SW 1271 (cell line): ENCODE measurements at places on chromosomes 2 and 18.
A peak's percentile ranks its signal among the peaks of the same experiment; 100 is the strongest.

- DNase-seq: no peak
Measured at GRCh38 chr2:231486851-231487596, 22.7 kb upstream of the NCL start.

GRCh38 chr2:160429248-160430000 is 64.2 kb downstream of the RBMS1 start:
- DNase-seq: peak; percentile 77

DNA sequence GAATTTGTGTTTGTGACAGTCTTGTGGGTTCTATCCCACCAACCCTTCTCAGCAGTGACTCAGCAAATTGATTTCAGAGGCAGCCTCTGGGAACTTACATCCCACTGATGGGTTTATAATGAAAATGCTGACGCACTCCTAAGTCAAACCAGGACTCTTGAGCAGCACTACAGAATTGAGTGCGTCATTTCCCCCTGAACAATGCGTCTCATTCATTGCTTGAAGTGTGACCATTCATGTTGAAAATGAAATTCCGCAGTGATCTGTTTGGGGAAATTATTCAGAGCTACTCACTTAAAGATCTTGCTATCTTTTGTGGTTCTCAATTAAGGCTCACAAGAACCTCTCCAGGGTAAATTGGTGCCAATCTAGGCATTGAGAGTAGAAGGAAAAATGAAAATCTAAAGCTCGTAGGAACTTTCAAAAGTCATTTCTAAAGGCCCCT is 417.7 kb upstream of the SLC14A2 start:
- DNase-seq: no peak

DNA sequence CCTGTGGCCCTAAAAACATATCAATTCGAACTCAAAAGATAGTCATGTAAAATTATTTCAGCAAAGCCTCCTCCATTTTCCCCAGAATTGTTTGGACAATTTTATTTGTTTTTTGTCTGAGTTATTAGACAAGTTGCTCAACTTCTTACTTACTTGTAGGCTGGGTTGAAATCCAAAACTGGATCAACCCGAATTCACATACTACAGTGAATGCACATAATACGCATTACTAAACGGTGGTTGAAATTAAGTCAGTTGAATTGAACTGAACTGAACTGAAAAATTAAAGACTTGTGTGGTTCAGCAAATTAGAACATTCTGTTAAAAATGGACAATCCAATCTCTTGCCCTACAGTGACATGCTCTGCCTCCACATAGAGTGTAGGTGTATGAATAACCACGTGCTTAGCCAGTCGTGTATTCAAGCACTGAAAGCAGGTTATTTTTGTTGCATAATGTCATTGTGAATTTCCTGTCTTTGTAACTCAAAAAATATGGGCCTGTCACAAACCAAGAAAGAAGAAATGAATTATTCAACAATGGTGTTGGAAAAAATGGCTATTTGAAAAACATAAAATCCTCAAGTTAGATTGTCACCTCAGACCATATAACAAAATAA is 441.0 kb downstream of the TXNL1 start:
- no peak for DNase-seq

DNA sequence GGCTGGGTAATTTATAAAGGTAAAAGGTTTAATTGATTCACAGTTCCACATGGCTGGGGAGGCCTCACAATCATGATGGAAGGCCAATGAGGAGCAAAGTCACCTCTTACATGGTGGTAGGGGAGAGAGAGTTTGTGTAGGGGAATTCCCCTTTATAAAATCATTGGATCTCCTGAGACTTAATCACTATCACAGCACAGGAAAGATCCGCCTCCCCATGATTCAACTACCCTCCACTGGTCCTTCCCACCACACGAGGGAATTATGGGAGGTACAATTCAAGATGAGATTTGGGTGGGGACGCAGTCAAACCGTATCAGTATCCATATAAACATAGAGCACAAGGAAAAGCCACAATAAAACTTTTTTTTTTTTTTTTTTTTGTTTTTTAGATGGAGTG is 172.6 kb upstream of the PIEZO2 start:
- DNase-seq: no peak

GRCh38 chr2:40352041-40352702 is 99.7 kb downstream of the SLC8A1 start:
- no peak for DNase-seq

DNA sequence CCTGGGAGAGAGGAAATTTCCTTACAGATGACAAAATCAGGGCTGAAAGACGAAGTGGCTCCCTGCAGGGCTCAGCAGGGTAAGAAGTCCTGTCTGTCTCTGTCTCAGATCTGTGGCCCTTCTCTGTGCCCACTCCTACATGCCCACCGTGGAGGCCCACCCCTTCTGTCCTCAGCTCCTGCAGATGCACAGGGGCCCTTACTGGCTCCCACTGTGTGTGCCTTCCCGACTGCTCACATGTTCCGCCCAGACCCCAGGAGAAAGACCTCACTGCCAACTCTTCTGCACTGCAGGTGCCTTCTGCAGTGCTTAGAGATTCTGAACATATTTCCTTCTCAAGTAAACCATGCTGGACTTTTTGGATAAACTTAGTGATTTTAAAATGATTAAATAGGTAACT is 1.9 kb upstream of the KCNS3 start:
- no peak for DNase-seq

DNA sequence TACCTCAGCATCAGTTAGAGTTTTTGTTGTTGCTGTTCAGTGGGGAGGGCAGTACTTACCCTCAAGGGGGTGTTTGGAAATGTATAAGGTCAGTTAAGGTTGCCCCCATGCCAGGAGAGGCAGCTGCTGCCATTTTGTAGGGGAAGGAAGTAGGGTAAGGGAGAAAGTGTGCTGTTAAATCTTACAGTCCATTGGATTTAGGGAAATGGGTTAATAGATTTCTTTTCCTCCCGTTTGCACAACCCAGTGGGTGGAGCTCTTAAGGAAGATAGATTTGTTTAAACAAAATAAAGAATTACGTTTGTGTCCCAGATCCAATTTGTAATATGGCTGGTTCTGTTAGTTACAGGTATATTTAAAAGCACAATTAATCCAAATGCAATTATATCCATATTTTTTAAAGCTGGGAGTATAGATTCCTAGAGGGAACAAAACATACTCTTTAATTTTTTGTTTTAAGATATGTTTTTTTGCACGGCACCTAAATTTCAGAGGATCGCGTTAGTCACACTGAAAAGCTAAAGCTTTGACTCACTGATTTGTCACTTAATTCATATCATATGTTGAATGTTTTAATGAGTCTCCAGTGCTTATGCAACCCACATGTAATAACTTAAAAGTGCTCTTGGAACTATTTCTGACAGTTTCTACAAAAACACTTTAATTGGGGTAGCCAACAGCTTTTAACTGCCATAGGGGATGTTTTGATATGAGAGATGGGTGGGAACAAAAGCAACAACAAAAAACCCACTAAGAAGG is 9.0 kb upstream of the CWC22 start:
- no peak for DNase-seq

GRCh38 chr18:6878556-6879297 is 149.2 kb downstream of the ARHGAP28 start:
- DNase-seq: no peak

DNA sequence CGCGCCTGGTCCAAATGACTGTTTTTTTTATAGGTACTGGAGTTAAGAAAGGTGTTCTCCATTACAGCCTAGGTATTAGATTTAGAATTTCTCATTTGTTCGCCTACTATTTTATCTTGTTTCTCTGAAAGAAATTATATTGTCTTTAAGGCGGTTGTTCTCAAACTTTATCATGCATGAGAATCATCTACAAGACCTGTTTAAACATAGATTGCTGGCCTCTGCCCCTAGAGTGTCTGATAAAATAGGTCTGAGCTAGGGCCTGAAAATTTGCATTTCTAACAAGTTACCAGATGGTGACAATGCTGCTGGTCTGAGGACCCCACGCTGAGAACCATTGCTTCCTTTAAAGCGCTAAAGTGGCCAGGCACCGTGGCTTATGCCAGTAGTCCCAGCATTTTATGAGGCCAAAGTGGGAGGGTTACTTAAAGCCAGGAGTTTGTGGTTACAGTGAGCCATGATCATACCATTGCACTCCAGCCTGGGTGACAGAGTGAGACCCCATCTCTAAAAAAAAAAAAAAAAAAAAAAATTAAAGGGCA is 34.0 kb upstream of the RNF138 start:
- DNase-seq: no peak

- DNase-seq: no peak
Measured at GRCh38 chr2:97763176-97763845, 49.9 kb downstream of the ZAP70 start.

- no peak for DNase-seq
Measured at GRCh38 chr2:84472856-84473565, 13.9 kb upstream of the SUCLG1 start.
